Camera-type eye (tissue), 1 donor: ENCODE measurements at places on chromosomes 2 and 18. TPM values are rescaled to one million over a fixed set of nuclear protein-coding genes. Genes with fewer than 3 reads are reported as not detected.

MAPK4 gene
- 16.1 TPM for total RNA-seq

CGREF1 gene
- total RNA-seq, result 12.1 TPM

GPR155 gene
- total RNA-seq, result 7.9 TPM

FEV gene
- total RNA-seq, result not detected
